ENCODE measurements at places on chromosomes 2 and 18.

DNA sequence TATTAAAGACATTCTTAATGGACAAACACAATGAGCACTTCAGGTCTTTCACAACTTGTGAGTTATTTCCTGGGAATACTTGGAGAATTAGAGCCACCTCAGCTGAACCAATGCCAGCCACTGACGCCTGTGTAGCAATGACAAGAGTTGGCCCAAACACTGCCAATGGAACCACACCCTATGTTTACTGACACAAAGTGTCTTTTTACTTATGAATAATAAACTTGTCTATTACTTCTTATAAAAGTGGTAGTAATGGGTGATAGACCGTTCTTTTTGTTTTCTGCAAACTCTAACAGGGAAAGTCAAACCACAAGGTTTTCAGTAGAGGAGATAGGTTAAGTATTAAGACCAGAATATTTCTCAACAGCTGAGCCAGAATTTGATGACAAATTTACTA, 12.5 kb upstream of the CHAC2 start:
- DNase-seq = peak; percentile 62

DNA sequence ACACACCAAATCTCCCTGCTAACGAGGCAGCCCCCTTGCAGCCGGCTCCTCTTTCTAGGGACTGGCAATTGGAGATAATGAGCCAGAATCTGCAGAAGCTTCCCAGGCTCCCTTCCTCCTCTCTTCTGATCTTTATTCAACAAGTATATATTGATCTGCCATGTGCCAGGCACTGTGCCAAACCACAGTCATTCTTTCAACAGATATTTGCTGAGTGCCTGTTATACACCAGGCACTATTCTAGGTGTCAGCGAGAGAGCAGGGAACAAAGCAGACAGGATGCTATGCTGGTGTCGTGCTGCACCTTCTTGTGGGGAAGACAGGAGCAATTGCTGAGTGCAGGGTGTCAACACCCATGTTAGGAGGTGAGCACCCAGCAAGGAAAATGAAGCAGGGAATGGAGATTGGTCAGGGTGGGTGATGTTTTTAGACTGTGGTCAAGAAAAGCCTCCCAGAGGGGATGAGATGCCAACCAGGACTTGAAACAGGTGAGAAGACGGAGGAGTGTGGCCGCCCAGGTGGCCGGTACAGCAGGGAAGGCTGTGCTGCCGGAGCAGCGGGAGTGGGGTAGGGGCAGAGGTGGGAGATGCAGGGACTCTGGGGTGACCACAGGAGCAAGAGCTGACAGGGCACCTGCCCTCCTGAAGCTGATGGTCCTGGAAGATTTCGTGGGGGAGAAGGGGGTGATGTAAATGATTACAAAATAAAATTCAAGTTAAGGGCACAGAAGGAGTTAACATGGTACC, 307.6 kb upstream of the RAB12 start:
- DNase-seq = peak; percentile 42

GRCh38 chr18:10604182-10604581, 78.4 kb downstream of the NAPG start:
- no peak for DNase-seq

DNA sequence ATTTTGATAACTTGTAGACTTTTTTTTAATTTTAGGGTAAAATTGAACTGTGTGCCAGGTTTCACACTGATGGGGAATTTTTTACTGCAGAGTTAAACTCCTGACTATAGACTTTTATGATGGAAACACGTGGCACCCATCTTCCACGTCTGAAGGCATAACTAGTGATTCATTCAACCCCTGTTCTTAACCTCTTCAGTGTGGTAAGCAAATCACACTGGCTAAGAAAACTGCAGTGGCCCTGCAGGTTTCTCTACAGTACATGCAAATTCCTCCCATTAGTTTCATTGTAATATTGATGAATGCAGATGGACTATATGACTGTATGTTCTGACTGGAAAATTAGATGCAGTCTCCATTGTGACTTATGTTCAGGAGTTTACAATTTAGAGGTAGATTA, 47.2 kb downstream of the SMAD4 start:
- DNase-seq = peak; percentile 73

GRCh38 chr2:162828545-162828944, 10.0 kb downstream of the KCNH7 start:
- no peak for DNase-seq

Measured in fibroblast of mammary gland (primary cell).